CD4-positive, alpha-beta T cell treated with Interleukin-4 for 4 hours (primary cell): ENCODE measurements at places on chromosomes 1 and 21.

GRCh38 chr1:162175379-162176081 is 106.0 kb downstream of the NOS1AP start:
- no peak for DNase-seq

- no peak for DNase-seq
Observed at GRCh38 chr1:80640978-80641377, 1159.8 kb upstream of the ADGRL2 start.

GRCh38 chr1:106571109-106571508 is 485.4 kb upstream of the PRMT6 start:
- DNase-seq = no peak

DNA sequence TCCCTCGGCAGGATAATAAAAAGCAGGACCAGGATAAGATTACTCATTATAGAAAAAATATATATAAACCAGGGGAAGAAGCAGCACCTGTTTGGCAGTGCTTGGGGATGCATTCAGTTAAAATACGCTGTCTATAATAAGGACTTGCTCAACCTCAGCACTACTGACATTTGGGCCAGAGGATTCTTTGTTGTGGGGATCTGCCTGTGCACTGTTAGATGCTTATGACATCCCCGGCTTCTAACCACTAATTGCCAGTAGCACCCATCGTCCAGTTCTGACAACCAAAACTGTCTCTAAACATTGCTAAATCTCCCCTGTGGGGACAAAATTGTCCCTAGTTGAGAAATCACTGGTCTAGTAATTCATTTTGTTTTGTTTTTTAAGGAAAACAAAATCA is 242.1 kb downstream of the SLC45A1 start:
- DNase-seq = no peak

DNA sequence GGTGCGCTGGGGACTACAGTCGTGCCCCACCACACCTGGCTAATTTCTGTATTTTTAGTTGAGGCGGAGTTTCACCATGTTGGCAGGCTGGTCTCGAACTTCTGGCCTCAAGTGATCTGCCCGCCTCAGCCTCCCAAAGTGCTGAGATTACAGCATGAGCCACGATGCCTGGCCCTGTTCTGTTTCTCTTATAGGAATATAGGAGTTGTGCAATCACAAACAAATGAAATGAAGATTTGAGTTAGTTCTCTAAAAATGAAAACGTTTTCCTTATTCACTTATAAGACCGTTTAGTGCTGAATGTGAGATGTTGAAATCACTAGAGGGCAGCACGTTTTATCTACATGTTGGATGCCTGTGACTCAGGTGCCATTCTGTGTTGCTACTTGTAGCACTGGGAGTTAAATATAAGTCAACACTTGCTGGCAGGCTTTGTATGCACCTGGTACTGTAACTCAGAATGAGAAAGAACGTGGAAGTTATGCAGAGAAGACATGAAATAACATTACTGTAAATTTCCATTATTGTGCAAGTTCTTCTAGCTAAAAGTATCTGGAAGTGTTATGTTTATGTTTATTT is 45.8 kb downstream of the MIGA1 start:
- peak; percentile 5 for DNase-seq

DNA sequence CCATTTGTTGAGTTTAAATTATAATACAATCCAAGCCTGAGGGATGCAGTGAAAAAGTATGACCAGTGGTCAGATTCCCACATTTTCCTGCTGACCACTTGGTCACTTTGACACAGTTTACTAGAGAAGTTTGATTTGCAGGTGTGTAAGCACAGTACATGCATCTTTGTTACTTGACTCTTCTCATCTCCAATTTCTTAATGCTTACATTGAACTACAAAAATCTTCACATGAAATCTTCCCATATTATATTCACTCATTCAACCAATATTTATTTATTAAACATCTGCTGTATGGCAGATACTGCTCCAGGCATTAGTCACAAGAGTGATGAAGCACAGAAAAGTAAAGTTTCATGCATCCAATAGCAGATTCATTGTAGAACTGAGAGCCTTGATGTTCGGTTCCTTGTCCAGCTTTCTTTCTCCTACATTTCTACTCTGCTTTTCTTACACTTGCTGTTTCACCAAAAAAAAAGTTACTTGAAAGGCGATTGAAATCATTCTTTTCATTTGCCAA is 211.7 kb downstream of the NFIA start:
- DNase-seq = no peak

DNA sequence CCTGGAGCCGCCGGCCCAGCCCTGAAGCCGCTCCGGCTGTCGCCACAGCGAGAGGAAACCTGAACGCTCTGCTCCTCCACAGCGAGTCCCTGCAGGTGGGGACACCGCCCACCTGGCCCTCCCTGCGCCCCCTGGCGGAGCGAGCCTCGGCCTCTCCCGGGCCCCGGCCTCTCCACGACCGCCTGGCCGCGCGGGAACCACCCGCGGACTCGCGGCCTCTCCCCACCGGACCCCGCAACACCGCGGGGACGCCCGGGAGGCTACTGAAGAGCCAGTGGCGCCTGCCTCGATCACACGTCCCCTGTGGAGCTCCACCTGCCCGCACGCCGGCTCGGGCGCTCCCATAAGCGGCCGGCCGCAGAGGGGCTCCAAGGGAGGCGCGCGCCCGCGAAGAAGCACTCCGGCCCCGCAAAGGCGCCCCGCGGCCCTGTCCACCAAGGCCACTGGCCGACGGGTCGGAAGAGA is 109.6 kb downstream of the KCNN3 start:
- DNase-seq = peak; percentile 69

DNA sequence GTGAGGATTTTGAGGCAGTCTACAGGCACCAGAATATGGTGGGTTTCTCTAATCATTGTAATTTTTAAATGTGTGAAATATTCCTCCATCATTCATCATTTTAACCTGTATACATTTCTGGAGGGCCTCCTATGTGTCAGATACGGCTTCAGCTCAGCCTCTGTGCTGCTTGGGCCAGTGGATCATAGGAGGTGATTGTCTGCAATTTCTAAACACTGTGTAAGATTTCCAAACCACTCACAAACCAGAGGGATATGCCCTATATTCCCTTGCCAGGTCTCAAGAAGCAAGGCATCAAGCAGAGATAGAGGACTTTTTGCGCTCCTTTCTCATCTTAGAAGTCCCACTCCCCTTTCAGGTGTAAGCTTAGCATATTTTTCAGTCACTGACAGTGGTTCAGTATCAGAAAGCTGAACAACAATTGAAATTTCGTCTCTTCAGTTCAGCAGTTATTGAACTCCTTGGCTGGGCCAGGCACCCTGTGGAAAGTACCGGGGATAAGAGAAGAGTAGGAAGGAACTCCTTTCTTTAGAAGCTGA is 190.9 kb downstream of the NFIA start:
- DNase-seq = no peak

- DNase-seq = no peak
Observed at GRCh38 chr21:41761934-41762635, 4.8 kb downstream of the RIPK4 start.

- no peak for DNase-seq
Observed at GRCh38 chr1:6068932-6069331, 23.2 kb downstream of the KCNAB2 start.

- DNase-seq = no peak
Observed at GRCh38 chr21:42579456-42580075, 65.9 kb downstream of the SLC37A1 start.

GRCh38 chr1:202802998-202803932 is 5.0 kb downstream of the KDM5B start:
- DNase-seq = no peak

DNA sequence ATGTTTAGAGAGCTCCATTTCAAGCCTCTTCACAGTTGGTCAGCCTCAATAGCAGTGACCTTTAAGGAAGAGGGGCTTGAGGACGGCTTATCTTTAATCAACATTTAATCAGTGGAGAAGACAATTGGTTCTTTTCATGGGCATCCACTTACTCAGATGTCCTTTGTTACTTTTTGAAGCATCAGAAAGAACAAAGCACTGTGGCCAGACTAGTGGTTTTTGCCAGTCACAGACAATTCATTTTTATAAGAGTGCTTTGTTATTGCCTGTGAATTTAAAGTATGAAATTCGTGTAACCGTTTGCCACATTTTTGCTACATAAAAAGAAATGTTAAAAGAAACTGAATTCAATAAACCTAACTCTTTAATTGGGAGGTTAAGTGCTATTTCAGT is 222.8 kb downstream of the TPR start:
- DNase-seq = no peak

GRCh38 chr1:55317673-55318072 is 102.5 kb upstream of the USP24 start:
- no peak for DNase-seq

DNA sequence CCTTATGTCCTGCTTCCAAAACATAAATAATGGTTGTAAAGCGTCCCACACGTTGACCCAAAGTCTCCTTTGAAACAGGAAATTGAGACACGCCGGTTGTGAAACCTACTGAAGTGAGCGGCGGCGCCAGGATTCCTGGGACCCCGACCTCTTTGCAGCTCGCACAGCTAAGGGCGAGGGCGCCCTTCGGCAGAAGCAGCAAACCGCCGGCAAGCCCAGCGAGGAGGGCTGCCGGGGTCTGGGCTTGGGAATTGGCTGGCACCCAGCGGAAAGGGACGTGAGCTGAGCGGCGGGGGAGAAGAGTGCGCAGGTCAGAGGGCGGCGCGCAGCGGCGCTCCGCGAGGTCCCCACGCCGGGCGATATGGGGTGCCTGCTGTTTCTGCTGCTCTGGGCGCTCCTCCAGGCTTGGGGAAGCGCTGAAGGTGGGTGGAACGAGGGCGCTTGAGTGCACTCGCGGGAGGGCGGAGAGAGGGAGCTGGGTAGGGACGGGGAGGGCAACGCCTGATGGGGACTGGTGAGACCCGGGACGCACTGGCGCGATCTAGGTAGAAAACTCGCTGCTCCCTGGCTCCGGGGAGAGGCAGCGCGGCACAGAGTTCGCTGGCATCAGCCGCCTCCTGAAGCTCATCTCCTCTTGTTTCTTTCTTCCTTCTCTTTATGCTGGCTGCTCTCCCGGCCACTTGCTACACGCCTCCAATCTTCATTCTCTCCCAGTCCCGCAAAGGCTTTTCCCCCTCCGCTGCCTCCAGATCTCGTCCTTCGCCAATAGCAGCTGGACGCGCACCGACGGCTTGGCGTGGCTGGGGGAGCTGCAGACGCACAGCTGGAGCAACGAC is at the start of gene CD1D:
TSS of gene CD1D (plus strand) at position 155 of the 836 bp plus-strand sequence. CDS start at position 362, 207 bp downstream.
- no peak for DNase-seq

DNA sequence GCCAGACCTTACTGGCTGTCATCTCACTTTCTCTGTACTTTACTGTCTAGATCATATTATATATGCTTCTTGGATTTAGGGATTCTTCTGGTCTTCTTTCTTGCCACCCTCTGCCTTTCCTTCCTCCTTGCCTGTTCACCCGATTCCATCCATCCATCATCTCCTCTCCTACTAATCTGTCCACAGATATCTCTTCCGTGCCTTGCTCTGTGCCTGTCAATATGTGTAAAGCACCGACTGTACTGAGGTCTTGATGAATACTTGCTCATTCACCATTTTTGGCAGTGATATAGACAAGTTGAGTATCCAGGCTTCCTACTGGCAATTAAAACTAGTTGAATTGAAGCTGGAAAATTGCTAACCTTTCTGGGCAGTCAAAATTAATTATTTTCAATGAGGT is 8.1 kb downstream of the FMN2 start:
- DNase-seq = no peak

DNA sequence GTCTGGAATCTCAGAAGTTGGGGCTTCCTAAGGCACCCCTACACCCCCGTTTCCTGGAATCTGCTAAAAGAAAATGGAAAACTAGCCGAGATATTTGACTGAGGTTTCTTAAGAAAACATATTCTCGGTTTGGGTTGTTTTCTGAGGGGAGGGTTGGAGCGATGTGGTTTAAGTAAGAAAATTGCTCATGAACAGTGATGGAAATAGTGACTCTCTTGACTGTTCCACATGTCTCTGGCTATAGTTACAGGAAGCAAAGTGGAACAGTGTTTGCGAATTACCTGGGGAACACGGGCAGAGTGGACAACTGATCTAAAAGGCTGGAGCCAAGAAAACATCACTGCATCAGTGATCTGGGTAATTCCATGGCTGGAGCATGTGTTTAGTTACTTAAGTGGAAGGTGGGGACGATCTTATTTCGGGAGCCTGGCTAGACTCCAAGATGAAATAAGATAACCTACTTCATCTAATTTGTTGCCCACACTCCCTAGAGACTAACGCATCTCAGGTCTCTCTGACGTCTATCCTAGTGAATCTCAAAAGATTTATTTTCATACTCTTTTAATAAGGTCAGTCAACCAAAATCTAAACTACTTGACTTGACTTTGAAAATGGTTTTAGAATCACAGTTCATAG is 92.4 kb downstream of the KCNJ15 start:
- no peak for DNase-seq

DNA sequence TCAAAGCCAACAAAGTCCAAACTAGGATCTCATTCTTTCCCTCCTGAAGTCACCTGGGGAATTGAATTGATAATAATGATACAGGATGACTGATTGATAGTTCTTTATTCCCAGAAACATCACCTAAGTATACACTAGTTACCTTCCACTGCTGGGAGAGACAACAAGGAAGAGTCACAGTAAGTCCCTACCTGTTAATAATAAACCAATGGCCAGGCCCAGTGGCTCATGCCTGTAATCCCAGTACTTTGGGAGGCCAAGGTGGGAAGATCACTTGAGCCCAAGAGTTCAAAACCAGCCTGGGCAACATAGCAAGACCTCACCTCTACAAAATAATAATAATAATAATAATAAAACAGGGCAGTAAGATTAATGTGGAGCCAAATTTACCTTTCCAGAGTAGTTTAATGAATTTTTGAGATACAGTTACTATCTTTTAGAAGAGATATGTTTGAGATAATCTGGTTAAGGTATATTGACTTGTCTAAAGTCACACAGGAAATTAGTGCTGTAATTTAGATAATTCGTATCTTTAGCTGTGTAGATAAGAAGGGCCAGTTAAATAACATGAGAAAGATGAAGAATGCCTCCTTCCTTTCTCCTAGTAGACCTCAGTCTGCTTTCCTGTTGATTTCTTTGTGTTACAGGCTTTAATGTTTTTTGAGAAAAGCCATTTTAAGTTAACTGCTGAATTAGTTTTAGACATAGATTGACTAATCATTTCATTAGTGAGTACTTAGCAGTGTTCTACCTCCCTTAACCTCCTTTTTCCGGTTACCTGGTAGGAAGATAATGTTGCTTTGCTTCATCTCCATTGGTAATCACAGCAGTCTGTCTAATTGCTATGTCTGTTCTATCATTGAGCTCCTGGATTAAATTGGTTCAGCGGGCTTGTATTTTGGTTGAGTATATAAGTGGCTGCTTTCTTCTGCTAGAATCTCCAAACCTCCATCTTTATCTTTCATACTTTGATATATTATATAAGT is 22.0 kb downstream of the SMAP2 start:
- DNase-seq = no peak

GRCh38 chr1:44377925-44378784 is 23.1 kb upstream of the ERI3 start:
- peak; percentile 37 for DNase-seq

GRCh38 chr21:15054606-15055239 is 10.1 kb downstream of the NRIP1 start:
- no peak for DNase-seq

GRCh38 chr1:89704014-89704413 is 71.1 kb downstream of the LRRC8C start:
- DNase-seq = no peak
